ENCODE measurements at places on chromosomes 13 and 19.

GRCh38 chr19:19445911-19446361 is 40.5 kb downstream of the GATAD2A start:
- peak; percentile 22 for DNase-seq

GRCh38 chr19:50932018-50932689 is 20.7 kb downstream of the KLK5 start:
- DNase-seq, result no peak

GRCh38 chr19:8115805-8116396 is 33.5 kb downstream of the FBN3 start:
- DNase-seq, result no peak

DNA sequence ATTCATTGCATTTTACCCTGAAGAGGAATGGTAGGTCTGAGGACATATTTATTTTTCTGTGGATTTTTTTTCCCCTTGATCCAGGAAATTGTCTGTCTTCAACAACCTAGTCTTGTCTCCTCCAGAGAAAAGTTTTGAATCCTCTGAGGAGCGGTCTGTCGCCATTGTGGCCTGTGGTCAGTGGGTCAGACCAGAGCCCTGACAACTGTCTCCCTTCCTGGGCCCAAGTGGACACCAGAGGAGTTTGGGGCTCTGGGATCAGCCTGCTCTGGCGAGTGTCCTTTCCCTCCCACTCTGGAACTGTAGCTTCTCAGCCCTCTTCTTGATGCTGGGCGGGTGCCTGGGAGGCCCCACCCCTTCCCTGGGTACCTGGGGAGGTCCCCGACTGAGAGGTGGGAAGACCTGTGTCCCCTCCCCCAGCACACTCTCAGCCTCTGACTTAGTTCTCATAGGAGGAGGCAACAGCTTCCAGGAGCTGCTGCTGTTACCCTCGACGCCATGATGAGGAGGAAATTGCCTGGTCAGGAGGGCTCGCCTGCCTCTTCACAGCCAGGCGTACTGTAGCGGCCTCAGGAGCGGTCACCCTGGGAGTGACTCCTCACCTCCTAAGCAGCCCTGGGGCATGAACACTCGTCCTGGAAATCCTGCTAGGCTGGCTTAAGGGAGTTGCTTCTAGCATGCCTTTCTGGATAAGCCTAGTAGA is 110.3 kb downstream of the GGACT start:
- DNase-seq, result no peak

GRCh38 chr13:38862443-38862842 is 128.2 kb downstream of the STOML3 start:
- DNase-seq, result no peak

GRCh38 chr19:7618348-7618747 is 11.0 kb downstream of the XAB2 start:
- DNase-seq, result no peak

GRCh38 chr13:61148211-61148610 is 267.4 kb downstream of the PCDH20 start:
- no peak for DNase-seq

DNA sequence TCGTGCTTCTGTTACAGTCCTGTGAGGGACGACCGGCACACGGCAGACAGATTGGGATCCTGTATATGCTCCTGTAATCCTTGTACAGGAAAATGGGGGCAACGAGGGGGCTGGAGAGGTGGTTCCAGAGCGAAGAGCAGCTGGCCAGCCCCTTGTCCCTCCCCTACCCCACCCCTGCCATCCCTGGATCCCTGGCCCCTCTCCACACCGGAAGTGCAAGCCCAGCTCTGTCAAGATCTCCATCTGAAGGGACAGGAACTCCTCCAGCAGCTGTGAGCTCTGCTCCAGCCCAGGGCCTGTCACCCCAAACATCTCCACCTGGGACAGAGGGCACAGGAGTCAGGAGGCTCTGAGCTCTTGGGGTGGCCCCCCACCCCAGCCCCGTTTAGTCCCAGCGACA is 5.5 kb upstream of the CCER2 start:
- DNase-seq, result no peak

Measured in A172 (cell line).